ENCODE measurements at places on chromosomes 2 and 18.

DNA sequence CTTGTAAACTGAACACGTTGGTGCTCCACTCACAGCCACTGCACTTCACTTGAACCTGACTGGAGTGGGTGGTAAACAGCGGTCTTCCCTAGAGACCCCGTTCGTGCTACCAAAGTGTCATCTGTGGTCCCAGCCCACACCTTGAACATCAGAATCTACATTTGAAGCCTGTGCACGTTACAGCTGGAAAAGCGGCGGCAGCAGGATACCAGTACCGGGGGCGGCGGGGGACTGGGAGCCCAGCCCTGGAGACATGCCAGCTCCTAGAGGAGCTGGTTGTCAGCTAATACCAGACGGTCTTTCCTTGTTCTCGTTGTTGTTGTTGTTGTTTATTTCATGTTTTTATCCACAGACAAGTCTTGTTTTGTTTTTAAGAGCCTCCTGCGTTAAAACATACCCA is 156.7 kb downstream of the WDSUB1 start:
- H3K4me1 ChIP-seq: no peaks in the 10 kb centered on the region
- H3K27ac ChIP-seq: no peak overlapping the region
- H3K4me3 ChIP-seq: no peak overlapping the region
- DNase-seq: no peak

- no peaks in the 10 kb centered on the region for H3K4me1 ChIP-seq
- H3K4me3 ChIP-seq: no peak overlapping the region
- H3K36me3 ChIP-seq: no peaks in the 10 kb centered on the region
- no peak overlapping the region for H3K27ac ChIP-seq
- no peak for DNase-seq
Measured at GRCh38 chr2:61660511-61661388, 122.6 kb upstream of the XPO1 start.

DNA sequence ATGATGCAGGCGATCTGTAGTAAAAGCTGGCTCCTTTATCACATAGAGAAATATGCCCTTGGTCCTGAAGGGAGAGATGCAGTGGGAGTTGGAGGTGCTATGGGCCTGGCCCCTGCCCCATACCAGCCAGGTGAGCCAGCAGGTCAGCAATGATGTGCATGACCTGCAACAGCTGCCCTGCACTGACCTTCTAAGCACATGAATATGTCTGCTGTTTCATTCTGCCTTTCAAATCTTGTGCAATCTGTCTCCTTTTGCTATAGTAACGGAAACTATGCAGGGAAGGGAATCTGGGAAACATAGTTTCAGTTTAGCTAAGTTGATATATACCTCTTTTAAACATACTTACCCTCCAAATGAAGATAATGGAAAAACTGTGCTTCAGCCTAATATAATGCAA is 235.2 kb downstream of the TDRD15 start:
- H3K27me3 ChIP-seq: no peaks in the 10 kb centered on the region
- no peak overlapping the region for H3K27ac ChIP-seq
- peaks cover 5% of the 10 kb centered on the region for H3K4me1 ChIP-seq

GRCh38 chr2:219661197-219661954 is 33.9 kb downstream of the SLC4A3 start:
- DNase-seq: no peak
- peaks cover 6% of the 10 kb centered on the region for H3K4me1 ChIP-seq
- H3K27me3 ChIP-seq: no peaks in the 10 kb centered on the region
- no peak overlapping the region for H3K4me3 ChIP-seq

DNA sequence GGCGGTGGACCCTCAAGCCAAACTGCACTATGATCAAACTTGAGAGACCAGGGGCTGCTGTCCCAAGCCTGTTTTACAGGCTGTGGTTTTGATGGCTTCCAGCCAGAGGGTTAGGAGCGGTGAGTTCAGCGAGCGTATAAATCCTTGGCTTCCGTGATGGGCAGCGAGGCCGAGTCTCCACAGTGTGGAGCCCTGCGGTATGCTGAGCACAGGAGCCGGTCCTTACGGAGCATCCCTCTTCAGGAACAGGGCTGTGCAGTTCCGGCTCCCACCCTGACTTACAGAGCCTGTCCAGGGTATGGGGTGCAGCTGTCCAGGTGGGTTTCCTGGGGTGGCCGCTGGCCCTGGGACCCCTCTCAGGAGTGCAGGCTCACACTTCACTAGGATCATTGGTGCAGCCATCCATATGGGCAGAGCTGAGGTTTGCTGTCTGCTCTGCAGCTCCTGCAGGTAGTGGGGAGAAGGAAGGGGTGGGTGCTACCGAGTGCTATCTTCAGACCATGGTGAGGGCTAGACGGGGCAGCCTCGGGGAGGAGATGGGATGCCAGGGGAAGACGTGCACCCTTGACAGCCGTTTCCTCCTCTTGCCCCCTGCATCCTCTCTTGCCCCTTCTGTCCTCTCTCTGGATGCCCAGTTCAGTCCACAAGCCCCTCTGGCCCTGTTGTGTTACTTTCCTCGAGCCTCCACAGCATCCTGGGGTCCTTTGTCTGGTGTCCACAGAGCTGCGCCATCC is 104.3 kb downstream of the FAM210A start:
- peaks cover 8% of the 10 kb centered on the region for H3K4me1 ChIP-seq
- no peak for DNase-seq
- no peak overlapping the region for H3K4me3 ChIP-seq
- no peaks in the 10 kb centered on the region for H3K36me3 ChIP-seq
- H3K27ac ChIP-seq: no peak overlapping the region

GRCh38 chr18:77105028-77105427 is 27.6 kb downstream of the MBP start:
- no peak overlapping the region for H3K4me3 ChIP-seq
- no peaks in the 10 kb centered on the region for H3K36me3 ChIP-seq
- DNase-seq: no peak

DNA sequence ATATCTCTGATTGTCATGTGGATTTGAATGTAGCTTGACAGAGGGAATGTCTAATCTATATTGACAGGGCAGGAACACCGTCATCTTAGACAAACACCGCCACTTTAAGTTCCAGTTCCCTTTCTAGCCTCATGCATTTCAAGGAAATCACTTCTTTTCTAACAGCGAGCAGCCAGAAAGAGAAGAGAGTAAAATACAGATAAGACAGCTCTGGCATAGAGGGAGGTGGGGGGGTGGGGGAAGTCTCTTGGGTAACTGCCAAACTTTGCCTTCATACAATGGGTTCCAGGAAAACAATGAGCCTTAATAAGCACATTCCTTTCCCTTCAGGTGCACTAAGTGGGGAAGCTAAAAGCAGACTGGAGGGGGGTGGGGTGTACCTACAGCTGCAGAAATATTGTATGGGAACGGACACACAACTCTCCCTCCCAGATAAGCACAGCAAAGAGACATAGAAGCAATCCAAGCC is 37.2 kb downstream of the CASP10 start:
- no peak overlapping the region for H3K4me3 ChIP-seq
- H3K36me3 ChIP-seq: no peaks in the 10 kb centered on the region
- no peak for DNase-seq
- H3K27ac ChIP-seq: no peak overlapping the region
- H3K4me1 ChIP-seq: peaks cover 2% of the 10 kb centered on the region

GRCh38 chr18:38884050-38884449 is 1318.5 kb upstream of the CELF4 start:
- H3K27ac ChIP-seq: no peak overlapping the region
- H3K4me3 ChIP-seq: no peak overlapping the region
- no peaks in the 10 kb centered on the region for H3K36me3 ChIP-seq
- DNase-seq: no peak

DNA sequence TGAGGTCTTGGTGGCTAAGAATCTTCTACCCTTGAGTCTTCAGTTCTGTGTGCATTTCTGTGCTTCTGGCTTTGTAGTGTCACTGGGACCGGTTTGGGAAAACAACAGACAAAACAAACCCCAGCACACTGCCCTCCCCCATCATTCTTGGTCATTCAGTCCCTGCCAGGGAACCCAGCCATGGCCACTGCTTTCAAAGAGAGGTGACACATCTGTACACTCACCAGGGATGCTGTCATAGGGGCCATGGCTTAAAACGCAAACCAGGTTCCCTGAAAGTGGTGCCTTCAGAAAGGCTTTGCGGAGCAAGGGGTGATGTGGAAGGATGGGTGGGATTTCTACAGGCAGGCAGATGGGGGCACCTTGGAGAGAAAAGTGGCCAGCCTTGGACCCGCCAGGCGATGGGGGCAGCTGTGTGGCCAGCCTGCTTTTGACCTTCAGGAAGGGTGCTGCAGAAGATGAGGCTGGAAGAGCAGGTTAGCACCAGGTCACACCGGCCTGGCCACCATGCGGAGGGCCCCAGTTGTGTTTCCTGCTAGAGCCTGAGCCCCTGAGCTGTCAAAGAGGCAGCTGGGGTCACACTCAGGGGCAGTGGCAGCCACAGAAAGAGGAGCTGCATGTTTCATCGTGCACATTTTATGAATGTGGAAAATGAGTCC is 101.3 kb downstream of the INHBB start:
- no peak for DNase-seq
- H3K27ac ChIP-seq: no peak overlapping the region
- peaks cover 38% of the 10 kb centered on the region for H3K27me3 ChIP-seq

DNA sequence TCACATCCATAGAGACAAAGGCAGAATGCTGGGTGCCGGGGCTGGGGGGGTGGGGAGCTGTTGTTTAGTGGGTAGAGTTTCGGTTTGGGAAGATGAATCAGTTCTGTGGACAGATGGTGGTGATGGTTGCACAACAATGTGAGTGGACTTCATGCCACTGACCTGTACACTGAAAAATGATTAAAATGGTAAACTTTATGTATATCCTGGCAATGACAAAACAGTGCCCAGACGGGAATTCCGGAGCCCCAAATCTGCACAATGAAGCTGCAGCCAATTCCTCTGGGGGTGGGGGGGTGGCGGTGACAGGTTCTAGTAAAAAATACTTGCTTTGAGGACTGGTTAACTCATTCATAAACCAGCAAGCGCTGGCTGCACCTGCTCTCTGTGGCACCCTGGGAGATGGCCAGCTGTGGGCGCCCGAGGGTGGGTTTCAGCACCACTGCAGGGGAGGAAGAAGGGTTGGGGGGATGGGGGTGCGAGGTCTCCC is 81.8 kb upstream of the HPCAL1 start:
- H3K27me3 ChIP-seq: no peaks in the 10 kb centered on the region
- no peak overlapping the region for H3K27ac ChIP-seq
- peaks cover 14% of the 10 kb centered on the region for H3K4me1 ChIP-seq
- H3K4me3 ChIP-seq: no peak overlapping the region

- H3K27me3 ChIP-seq: no peaks in the 10 kb centered on the region
- no peaks in the 10 kb centered on the region for H3K4me1 ChIP-seq
- no peaks in the 10 kb centered on the region for H3K36me3 ChIP-seq
Measured at GRCh38 chr18:7683753-7684152, 116.6 kb downstream of the PTPRM start.

DNA sequence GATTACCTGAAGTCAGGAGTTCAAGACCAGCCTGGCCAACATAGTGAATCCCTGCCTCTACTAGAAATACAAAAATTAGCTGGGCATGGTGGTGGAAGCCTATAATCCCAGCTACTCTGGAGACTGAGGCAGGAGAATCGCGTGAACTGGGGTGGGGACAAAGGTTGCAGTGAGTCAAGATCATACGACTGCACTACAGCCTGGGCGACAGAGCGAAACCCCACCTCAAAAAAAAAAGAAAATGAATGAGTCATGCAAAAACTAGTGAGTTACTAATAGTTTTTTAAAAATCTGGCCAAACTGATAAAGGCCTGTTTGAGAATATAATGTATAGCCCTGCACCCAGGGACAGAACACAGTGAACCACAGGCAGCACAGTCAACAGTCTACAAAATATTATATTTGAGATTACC is 17.5 kb downstream of the AFG3L2 start:
- H3K27me3 ChIP-seq: no peaks in the 10 kb centered on the region
- H3K4me3 ChIP-seq: no peak overlapping the region
- H3K4me1 ChIP-seq: no peaks in the 10 kb centered on the region

DNA sequence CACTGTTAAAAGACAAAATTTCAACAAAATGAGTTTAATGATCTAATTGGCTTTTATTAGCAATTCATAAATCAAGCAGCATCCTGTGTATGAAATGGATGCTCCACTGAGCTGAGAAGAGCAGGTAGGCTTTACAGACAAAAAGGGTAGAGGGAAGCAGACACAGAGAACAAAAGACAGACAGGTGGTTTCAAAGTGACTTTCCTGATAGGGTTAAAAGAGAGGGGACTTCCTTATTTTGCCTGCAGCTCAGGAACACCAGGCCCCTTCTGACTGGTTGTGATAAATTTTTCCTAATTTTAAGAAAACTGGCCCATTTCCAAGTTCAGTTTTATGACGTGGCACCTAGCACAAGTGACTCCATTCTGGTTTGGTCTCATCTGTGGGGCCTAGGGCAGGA is 11.9 kb downstream of the TEX51 start:
- H3K27ac ChIP-seq: no peak overlapping the region
- peaks cover 3% of the 10 kb centered on the region for H3K27me3 ChIP-seq
- no peak for DNase-seq

GRCh38 chr18:3427944-3428343 is 22.0 kb upstream of the TGIF1 start:
- no peaks in the 10 kb centered on the region for H3K36me3 ChIP-seq
- H3K27me3 ChIP-seq: no peaks in the 10 kb centered on the region
- DNase-seq: no peak
- no peak overlapping the region for H3K4me3 ChIP-seq
- H3K27ac ChIP-seq: no peak overlapping the region

DNA sequence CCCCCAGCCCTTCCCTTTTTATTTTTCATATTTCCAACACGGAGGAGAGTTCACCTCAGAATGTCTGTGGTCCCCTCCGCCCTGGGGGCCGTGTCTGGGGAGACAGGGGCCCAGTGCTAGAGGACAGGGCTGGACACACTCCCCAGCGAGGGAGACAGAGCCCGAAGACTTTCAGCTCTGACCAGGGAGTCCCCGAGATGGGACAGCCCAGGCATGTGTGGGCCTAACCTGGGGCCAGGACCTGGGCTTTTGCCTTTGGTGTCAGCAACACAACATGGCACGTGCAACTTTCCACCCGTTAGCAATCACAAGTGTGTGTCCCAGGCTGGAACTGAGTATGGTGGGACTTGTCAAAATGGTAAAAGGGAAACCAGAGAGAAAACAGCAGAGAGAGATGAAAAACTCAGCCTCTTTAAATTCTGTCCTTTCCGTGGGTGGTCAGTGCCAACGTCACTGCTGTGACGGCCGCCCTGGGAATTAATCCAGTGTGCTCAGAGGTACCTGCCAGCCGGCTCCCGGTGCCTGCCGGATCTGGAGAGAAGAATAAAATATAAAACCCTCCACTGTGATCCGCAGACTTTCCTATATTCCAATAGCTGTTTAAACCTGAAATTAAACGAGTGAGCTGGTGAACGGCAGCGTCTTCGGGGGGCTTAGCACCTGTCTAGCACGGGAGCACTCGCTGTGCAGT is 245.8 kb downstream of the EIPR1 start:
- DNase-seq: no peak
- H3K27me3 ChIP-seq: no peaks in the 10 kb centered on the region
- no peaks in the 10 kb centered on the region for H3K36me3 ChIP-seq
- H3K4me3 ChIP-seq: no peak overlapping the region
- H3K4me1 ChIP-seq: peaks cover 14% of the 10 kb centered on the region
- H3K27ac ChIP-seq: peak overlapping the region; percentile 70

Data from neuronal stem cell (in vitro differentiated cells).